Inflammatory macrophage treated with lipopolysaccharide for 1 hour (primary cell): ENCODE measurements at places on chromosomes 1 and 21.

- no peak for DNase-seq
Measured at GRCh38 chr1:212769459-212770167, 22.0 kb downstream of the NSL1 start.

- no peak for DNase-seq
Measured at GRCh38 chr1:76492752-76493430, 374.4 kb upstream of the ST6GALNAC5 start.

DNA sequence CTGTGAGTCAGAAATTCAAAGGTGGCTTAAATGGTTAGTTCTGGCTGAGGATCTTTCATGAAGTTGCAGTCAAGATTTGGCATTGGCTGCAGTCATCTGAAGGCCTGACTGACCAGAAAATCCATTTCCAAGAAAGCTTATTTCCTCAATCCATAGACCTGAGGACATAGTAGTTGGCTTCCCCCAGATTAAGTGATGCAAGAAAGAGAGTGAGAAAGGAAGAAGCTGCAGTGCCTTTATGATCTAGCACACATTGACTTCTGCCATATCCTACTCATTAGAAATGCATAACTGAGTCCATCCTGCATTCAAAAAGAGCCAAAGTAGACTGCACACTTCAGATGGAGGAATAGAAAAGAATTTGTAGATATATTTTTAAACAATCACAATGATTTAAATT lies 222.6 kb downstream of the COL24A1 start:
- peak; percentile 2 for DNase-seq

GRCh38 chr1:239389703-239390102 lies 3.3 kb downstream of the CHRM3 start:
- DNase-seq, result no peak

GRCh38 chr1:47444297-47444561 lies 6.4 kb downstream of the FOXD2 start:
- peak; percentile 14 for DNase-seq

DNA sequence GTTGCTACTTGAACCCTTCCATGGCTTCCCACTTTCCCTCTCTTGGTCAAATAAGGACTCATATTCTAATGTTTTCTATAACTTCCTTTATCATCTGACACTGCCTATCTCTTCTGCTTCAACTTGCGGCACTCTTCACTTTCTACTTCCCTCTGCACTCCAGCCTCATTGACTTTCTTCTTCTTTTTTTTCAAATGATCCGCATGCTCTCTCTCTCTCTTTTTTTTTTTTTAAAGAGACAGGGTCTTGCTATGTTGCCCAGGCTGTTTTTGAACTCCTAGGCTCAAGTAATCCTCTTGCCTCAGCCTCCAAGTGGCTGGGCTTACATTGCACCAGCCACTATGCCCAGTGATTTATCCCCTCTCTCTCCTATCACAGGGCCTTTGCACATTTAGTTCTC lies 7.3 kb upstream of the IL10 start:
- peak; percentile 35 for DNase-seq

- DNase-seq, result no peak
Measured at GRCh38 chr21:41817877-41818855, 51.3 kb upstream of the RIPK4 start.

GRCh38 chr1:101311146-101311920 lies 74.5 kb downstream of the S1PR1 start:
- DNase-seq, result no peak

- no peak for DNase-seq
Measured at GRCh38 chr1:189654906-189655305, 822.8 kb downstream of the BRINP3 start.

DNA sequence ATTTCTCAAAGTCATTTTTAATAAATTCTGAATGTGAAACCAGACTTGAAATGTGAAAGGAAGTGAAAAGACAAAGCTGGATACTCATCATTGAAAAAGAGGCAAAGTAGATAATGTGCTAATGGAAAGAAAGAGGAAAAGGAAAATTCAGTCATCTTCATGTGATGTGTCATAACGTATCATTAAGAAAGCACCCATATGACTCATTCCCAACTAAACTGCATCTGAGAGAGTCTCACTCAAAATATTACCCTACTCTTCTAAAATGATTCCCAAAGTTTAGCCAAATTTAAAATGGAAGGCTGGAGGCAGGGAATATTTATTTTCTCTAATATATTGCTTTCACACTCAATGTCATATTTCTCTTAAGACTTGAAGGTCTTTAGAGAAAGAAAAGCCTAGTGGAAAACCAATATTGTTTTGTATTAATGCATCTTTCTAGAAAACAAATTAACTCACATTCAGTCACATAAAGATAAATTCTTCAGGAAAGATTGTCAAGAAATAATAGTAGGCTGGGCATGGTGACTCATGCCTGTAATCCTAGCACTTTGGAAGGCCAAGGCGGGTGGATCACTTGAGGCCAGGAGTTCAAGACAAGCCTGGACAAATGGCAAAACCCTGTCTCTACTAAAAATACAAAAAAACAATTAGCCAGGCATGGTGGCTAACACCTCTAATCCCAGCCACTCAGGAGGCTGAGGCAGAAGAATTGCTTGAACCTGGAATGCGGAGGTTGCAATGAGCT lies 129.9 kb downstream of the SLC30A10 start:
- DNase-seq, result peak; percentile 58

DNA sequence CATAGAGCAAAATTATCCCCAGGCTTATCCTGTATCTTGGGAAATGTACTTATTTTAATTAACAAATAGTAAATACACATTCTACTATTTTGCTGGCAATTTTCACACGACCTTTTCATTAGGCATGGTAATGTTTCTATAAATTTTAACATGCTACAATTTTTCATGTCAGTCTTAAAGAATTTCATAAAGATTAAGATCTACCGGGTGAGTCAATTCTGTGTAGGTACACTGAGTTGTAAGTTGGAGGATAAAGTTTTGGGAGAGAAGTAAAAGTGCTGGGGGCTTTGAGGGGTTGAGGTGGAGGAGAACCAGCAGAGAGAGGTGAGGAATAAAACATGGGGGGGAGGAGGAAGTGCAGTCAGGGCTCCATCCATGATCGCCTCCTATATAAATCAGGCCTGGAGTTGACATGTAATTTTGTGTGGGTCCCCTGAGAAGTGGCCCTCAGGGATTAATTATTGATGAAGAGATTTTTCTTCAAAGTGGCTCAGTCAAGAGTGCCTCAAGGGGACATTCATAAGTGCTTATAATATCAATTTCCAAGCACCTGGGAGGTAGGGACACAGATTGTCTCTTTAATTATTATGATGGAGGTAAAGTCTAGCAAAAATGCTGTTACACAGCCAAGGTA lies 7.2 kb downstream of the DPYD start:
- no peak for DNase-seq

DNA sequence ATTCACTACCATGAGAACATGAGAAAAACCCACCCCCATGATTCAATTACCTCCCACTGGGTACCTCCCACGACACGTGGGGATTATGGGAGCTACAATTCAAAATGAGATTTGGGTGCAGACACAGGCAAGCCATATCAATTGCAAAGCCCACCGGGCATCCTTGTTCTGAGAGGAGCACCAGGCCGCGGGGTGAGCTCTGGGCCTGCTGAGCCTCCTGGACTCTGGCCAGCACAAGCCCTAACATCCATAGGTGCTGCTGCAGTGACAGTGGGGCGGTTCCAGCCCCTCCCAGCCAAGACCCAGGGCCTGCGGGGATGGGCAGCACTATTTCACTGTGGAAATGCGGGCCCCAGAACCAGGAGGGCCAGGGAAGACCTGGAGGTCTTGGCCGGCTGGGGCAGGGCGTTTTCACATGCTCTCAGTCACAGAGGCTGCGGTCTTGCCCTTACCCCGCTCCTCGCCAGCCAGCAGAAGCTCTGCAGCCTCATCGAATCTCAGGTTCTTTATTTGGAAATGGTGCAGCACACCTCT lies 103.8 kb downstream of the PCBP3 start:
- no peak for DNase-seq

- DNase-seq, result no peak
Measured at GRCh38 chr1:73930293-73930692, 267.7 kb downstream of the LRRIQ3 start.

DNA sequence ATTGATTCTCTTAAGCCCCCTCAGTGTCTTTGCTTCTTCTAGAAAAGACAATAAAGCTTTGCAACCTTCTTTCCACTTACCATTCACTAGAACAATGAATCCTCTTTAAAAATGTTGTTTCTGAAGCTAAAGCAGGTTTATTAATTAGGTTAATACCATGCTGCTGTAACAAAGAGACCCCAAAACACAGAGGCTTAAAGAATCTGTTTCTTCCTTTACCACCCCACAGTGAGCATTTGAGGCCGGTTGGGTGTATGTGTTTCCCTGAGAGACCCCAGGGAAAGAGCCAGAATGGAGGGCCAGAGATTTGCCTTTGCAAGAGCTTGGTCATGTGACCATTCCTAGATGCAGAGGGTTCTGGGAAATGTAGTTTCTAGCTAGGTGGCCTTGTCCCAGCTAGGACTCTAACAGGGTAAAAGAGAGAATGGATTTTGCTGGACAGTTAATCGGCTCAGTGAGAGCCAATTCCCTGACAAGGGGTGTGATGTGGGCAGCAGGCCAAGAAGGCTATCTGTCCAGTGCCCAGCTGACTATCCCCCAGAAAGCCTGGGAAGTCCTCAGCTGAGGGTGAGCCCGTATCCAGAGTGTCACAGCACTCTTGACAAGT lies 191.8 kb upstream of the TMEM51 start:
- DNase-seq, result no peak

- no peak for DNase-seq
Measured at GRCh38 chr1:26861286-26861701, 1.7 kb upstream of the SFN start.

- DNase-seq, result no peak
Measured at GRCh38 chr21:46084709-46085108, 13.2 kb upstream of the COL6A2 start.

DNA sequence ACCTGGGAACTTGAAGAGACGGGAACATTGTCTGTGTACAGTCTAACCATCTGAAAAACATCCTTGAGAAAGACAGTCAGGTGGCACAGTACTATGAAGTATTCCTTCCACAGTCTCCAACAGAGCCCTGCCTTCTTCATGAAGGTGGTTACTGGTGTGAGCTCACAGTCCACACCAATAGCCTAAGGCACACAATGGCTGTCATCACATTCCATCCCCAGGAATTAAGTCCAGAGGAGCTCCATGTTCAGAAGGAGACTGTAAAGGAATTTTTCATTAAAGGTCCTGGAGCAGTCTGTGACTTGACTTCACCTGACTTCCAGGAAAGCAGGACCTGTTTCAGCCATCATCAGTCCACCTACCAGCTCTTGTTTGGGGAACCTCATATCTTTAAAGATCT lies 180.2 kb downstream of the C1orf21 start:
- no peak for DNase-seq

DNA sequence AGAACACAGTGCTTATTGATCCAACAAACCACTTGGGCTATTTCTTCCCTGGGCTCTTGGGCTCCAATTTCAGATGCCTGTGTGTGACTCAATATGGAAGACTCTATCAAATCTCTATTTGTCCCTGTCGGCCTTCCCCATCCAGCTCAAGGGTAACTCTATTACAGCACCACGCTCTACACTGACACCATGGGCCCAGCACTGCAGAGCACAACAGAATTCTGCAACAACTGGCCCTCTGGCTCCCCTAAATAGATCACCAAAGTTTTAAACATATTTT lies 51.7 kb downstream of the CAPZB start:
- no peak for DNase-seq

GRCh38 chr1:157139052-157139715 lies 989 bp upstream of the ETV3 start:
- no peak for DNase-seq

GRCh38 chr21:36728371-36729111 lies 29.6 kb downstream of the SIM2 start:
- DNase-seq, result no peak

DNA sequence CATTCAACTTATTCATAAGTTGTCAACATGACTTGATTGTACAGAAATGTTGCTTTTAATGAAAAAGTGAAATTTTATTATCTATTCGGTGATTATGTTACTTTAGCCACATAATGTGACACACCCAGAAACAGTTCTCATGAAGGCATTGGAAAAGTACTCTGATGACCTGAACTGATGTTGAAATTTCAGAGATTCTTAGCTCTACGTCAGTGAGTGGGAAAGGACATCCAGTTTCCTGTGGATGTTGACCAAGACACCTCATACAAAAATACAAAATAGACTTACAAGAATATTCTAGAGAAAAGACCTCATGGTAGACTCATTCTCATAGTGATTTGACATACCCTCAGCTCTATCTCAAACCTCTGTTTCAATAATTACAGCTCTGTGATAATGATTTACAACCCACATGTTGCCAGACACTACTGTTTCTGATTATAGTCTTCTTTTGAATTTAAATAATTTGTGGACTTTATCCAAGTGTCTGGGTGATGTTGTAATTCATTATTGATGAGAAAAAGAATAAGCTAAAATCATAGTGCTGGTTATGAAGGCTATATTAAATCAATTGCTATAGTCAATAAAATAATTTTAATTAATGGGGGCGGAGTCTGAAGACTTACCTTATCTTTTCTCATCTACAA lies 37.3 kb downstream of the KCNK2 start:
- no peak for DNase-seq

DNA sequence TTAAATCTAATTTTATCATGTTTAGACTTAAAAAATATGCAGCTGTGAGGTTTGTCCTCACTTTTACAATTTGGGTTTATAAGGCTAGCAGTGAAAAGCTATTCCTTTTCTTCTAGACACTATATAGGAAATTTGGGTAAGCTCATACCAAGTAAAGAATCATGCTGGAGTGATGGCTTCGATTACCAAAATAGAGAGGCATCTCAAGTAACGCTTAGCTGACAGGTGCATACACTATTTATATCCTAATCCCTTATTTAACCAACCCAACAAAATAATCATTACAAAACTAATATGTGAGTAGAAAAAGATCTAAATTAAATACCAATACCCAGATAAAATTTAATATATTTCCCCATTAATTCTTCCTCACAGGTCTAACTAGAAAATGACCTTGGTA lies 193.2 kb downstream of the LHX8 start:
- DNase-seq, result no peak

GRCh38 chr1:65795311-65795710 lies 2.6 kb downstream of the PDE4B start:
- DNase-seq, result no peak

GRCh38 chr1:241208910-241209379 lies 148.1 kb downstream of the RGS7 start:
- no peak for DNase-seq

DNA sequence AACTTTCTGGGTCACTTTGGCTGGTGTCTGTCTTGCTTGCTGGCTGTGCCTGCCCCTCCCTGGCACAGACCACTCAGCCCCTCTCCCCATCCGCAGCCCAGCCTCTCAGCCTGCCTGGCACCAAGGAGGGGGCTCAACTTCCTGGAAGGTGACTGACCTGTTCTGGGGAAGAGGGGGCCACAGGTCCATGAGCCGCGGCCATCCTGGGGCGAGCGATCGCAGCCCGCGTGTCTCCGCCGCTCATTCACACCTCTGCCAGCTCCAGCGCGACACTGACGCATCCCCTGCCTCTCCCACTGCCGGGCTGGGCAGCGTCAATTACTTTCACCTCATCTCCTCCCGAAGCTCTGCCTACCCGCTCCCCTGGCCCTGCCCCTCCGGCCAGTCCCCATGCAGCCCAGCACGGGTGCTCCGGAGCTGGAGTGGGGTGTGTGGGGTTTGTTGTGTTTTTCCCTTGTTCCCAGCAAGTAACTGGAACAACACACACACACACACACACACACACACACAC lies 14.3 kb downstream of the SLC6A9 start:
- no peak for DNase-seq
